ENCODE measurements at places on chromosomes 16 and 17.

- peak; percentile 52 for DNase-seq
Observed at GRCh38 chr17:45160447-45161287, 1.0 kb upstream of the HEXIM2 start.

DNA sequence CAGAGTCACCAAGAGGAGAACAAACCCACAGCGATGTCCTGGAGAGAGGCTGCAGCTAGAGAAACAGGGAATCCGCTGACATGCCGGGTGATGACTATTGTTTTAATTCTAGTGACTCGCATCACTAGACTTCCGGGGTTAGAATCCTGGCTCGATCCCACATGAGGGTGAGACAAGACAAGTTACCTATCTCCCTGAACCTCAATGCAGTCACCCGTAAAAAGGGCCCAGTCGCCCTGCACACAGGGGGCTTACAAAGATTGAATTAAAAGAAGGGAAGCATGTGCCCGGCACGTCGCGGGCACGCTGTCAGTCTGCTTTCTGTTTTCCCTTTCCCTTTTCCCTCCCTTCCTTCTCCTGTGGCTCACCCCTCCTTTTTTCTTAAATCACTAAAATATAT, 212.9 kb upstream of the FOXF1 start:
- DNase-seq: no peak

- peak; percentile 24 for DNase-seq
Observed at GRCh38 chr17:41678907-41679739, 9.6 kb upstream of the EIF1 start.

GRCh38 chr16:81585785-81586184, 141.2 kb downstream of the CMIP start:
- no peak for DNase-seq

GRCh38 chr17:30389756-30390300, 11.1 kb downstream of the CPD start:
- no peak for DNase-seq

- no peak for DNase-seq
Observed at GRCh38 chr17:15247891-15248529, 17.1 kb downstream of the PMP22 start.

DNA sequence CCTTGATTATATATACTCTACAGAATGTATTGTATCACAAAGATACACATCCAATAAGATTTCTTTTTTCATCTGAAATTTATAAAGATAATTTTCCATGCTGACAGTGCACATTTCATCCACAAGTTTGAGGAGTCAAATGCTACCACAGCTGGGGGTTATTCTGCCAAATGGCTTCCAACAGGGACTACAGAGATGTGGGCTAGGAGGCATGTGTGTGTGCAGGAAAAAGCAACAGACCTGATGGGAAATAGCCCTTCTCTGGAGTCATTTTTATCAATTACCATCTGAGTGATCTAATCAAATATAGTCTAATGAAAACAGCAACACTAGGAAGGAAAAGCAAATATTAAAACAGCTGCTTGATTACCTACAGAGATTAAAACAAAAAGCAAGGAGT, 290.5 kb downstream of the CEP112 start:
- DNase-seq: no peak

GRCh38 chr17:12909046-12909445, 108.8 kb downstream of the ELAC2 start:
- no peak for DNase-seq

GRCh38 chr16:31005350-31006085, 4.9 kb downstream of the STX1B start:
- DNase-seq: no peak

GRCh38 chr17:76270127-76270592, 5.0 kb downstream of the UBALD2 start:
- no peak for DNase-seq

DNA sequence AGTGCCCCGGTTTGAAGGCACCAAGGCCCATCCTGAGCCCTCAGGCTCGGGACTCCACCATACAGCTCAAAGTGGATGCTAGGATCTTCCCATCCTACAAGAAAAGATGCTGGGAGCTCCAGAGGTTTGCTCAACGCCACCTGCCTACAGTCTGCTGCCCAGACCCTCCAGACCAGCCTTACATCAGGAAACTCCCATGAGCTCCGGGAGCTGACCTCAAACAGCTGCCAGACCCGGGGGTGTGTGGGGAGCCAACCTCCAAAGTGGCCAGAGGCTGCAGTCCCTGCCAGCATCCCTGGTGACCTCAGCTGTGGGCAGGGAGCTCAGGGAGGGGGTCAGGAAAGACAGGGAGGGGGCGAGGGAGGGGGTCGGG, 43.8 kb downstream of the C16orf82 start:
- DNase-seq: no peak

DNA sequence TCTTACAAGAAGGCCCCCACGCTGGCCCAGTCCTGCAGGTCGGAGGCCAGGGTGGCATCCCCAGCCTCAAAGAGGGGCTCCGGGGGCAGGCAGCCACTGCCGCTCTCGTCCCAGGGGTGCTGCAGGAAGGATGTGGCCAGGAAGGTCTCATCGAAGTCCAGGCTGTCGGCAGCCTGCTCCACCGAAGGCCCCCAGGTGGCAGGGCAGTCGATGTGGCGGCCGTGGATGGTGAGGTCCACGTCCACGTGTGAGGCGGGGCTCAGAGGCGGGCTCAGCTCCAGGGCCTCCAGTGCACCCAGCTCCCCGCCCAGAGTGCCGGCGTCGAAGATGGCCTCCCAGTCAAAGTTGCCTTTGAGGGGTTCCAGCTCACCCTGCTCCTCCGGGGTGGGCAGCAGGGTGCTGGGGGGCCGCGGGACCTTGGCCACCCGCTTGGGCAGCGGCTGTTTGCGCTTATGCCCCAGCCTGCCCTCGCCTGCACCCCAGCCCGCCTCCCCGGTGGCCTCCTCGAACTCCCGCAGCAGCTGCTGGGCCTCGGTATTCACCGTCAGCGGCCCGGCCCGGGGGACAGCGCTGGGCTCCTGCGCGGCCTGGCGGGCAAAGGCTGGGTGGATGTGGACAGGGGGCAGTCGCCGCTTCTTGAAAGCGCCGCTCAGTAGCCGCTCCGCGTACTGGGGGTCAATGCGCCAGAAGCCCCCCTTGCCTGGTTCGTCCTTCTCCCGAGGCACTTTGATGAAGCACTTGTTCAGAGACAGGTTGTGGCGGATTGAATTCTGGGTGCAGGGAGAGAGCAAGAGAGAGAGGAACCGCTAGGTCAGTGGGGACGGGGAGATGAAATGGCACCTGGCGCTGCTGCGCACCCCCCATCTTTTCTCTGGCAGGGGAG, 3.5 kb downstream of the FOXJ1 start:
- DNase-seq: no peak

DNA sequence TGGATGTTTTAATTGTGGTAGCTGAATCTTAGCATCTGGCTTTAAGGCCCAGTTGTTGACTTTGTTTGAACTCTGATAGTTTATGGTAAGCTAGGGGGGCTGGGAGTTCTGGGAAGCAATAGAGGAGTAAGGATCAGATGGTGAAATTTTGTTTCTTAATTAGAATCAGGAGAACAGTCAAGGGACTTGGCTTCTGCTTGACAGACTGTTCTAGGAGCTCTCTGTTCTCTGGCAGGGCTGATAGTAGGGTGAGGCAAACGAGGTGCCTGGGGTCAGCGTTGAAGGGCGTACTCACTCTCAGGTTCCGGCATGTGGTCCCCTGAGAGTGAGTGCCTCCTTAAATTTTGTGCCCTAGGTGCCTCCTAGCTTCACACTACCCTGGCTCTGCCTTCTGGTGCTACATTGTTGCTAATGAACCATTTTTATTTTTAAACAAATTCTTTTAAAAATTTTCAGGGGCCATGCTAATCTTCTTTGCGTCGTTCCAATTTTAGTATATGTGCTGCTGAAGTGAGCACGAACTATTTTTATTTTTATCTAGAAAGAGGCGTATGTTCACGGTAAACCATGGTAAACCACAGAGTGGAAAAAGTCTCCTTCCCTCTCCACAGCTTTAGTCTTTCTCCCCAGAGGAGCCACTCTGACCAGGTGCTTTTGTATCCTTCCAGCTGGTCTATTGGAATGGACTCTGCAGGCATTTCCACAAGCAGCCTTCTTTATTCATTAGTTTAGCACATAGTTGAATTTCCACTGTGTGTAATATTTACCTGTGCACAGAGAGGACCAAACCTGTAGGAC, 19.7 kb downstream of the SLC7A6 start:
- DNase-seq: no peak

DNA sequence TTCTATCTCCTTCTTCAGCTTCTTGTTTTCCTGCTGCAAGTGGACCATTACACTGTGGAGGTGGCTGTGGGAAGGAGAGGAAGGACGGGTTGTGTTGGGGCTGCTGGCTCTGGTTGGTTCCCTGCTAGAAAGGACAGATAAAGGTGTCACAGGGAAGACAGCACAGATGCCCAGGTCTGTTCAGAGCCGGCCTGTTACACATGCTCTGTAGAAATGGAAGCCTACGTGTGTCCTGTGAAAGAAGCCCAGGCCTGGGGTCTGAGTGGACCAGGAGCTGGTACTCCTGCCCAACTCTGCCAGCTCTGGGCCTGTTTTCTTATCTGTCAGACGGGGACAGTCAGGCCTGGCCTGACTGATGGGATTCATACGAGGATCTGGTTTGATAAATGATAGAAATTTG, 26.4 kb downstream of the DHX38 start:
- no peak for DNase-seq

- no peak for DNase-seq
Observed at GRCh38 chr17:27294689-27295630, 1.0 kb downstream of the WSB1 start.

DNA sequence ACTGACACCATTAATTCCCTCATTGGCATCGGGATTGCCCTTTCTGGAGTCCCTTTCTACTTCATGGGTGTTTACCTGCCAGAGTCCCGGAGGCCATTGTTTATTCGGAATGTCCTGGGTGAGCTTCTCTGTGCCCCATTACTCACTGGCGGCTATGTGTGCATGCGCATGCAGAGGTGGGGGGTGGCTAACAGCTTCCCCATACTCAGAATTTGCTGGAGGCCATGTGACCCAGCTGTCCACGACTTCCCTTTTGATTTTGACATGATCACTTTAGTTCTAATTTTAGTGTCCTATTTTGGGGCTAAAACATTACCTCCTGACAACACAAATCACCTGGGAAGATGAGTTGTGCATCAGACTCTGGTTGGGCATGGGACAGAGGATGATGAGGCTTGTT, 14.1 kb downstream of the SLC7A6OS start:
- no peak for DNase-seq

DNA sequence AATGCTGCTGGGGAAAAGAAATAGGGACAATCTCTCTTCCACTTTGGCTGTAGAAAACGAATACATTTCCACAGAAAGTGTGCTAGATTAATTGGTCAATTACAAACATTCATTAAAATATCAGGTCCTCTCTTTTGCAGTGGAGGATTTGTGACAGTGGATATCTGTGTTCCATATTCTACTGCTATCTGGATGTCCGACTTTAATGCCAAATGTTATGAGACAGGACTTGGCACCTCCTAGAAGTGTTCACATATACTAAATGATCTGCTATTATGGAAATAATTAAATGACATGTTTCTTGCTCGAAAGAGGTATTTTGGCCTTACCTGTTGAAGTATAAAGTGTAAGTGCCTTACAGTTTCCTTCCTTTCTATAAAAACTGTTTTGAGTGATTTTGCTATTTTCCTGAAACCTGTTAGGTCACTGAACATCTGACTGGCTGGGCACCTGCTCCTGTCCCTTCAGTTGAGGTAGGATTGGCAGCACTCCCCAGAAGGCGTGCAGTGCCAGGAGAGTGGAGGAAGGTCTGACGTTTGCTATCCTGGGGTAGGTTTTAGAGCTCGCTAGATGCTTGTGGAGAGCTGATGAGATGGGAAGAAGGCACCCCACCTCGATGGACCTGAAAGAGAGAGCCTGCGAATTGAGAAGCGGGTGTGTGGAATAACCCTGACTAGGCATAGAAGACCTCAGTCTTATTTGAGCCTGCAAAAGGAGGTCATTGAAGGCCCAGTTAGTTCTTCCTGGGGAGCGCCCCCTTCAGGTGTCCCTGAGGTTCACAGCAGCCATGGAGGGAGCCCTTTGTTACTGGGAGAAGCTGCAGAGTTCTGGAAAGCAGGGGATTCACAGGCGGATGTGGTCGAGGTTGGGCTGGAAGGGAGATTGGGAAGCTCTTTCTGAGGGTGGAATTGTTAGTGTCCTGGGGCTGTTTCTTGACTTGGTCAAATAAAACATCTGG, 159.4 kb upstream of the ZNF267 start:
- no peak for DNase-seq

- DNase-seq: no peak
Observed at GRCh38 chr17:80416940-80417293, 1.9 kb downstream of the ENDOV start.

- DNase-seq: no peak
Observed at GRCh38 chr17:77598241-77598620, 360.3 kb upstream of the TNRC6C start.

DNA sequence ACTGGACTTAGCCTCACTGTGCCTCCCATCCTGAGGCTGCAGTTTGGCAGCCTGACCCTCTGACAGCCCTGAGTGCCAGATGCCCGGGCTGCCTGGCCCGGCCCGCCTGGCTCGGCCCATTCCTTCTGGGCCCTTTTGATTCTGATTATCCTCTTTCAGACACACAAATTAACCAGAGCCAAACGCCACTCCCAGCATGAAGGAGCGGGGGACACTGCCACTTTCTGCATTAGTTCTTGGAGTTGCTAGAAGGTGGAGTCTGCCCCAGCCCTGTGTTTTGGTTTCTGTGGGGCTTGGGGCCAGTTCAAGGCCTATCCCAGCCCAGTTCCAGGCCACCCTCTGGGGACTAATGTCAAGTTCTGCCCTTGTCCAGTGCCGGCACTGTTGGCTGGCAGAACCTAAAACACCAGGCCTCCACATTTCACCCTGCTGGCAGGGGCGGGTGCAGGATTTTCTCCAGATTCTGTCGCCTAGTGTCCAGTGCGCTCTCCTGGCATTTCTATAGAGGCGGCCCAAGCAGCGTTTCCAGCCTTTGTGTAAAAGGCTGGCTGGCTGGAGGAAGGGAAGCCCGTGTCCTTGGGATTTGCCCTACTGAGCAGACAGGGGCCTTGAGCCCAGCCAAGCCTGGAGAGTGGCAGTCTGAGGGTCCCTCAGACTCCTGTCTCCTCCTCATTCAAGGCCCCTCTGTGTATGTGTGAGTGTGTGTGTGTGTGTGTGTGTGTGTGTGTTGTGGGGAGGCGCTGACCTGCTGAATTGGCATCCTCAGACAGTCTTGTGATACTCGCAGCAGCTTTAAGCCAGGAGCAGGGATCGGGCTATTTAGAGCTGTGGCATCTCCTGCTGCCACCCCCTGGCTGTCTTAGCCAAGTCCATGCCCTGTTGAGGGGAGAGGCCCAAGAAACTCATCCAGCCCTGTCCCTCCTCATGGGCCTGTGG, 21.4 kb downstream of the PLCD3 start:
- DNase-seq: no peak

- no peak for DNase-seq
Observed at GRCh38 chr17:39376434-39376833, 25.0 kb downstream of the FBXL20 start.

GRCh38 chr17:13222975-13223374, 205.1 kb upstream of the ELAC2 start:
- DNase-seq: no peak

GRCh38 chr16:20868890-20869289, 31.3 kb downstream of the DCUN1D3 start:
- no peak for DNase-seq

DNA sequence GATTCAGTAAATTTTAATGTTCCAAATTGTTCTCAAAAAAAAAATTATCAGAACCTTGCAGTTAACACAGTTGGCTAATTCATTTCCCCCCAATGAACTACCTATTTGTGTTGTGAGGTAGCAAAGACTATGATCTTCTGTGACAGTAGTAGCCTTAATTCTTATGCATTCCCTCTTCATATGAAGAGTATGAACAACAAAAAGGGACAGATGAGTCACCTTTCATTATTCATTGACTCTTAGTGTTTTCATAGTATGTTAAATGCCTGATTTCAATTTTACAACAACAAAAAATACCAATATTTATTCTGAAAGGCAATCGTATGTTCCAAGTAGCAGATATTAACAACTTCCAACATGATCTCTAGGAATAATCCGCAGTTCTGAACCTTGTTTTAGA, 3.6 kb upstream of the SLFN11 start:
- DNase-seq: no peak

All from stimulated activated CD4-positive, alpha-beta T cell treated with anti-CD3 and anti-CD28 coated beads, TNF-alpha, amount 100 ng/mL, for 1 hour (primary cell).